ENCODE measurements at places on chromosomes 6 and 20.

DNA sequence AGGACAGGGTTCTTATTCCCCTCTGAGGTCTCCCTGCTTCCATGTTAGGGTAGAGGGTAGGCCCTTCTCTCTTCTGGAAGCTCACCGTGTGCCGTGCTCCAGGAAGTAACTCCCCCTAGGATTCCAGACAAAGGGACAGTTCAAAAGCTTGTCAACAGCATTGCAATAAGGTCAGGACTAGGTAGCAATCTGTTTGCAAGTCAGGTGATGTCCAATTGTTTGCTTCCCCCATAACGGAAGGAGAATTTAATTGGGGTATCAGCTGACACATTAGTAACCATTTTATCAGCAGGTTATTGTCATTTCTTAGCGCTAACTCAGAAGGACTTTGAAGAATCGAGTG, 41.9 kb downstream of the SYNJ2 start:
- no peak for DNase-seq

DNA sequence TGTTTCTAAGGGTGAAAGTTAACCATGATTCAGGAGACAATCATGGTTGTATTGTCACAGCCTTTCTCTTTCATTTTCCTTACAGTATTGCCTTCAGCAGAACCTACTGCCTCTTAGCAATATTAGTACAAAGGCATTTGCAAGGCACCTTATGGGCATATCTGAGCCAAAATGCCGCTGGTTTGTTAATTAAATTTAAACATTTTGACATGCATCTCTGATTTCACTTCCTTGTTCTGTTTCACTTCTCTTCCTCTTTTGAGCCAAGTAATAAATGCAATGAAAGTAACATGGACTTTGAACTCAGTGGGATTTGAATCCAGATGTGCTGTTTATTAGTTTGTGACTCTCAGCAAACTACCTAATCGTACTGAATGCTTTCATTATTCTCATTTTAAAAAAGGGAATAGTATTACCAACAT, 467.4 kb upstream of the CITED2 start:
- DNase-seq, result no peak

- DNase-seq, result no peak
Measured at GRCh38 chr6:40999569-40999968, 39.5 kb downstream of the UNC5CL start.

GRCh38 chr20:35253010-35253409, 24.9 kb downstream of the MMP24OS start:
- no peak for DNase-seq

DNA sequence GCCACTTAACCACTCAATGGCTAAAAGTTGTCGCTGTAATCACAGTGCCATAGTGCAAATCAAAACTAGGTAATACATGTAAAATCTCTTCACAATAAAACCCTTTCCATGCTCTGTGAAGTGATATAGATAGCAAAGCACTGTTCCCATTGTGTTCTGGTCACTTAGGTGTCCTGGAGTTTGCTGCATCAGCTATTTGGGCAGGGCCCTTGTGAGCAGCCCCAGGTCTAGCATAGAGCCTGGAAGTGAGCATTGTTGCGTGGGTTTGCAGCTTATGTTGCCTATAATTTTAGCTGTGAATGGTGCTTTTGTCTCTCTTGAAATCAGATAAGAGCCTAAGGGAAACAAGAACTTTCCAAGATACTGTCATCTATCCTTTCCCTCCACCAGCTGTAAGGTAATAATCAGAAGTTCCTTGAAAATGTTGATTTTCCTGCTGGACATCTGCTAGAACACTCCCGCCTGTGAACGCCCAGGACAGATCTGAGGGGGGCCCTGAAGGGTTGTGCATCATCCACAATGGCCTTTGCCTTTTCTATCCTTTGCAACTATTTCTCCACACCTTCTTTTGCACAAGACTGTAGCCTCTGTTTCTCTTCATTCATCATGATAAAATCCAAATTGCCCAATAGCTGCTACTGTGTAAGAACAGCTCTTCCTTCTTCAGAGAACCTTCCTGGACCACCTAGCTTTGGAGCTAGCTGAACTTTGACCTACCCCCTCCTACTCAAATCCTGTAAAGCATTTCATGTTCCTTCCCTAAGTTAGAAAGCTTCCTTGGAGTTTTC, 57.0 kb downstream of the TNFAIP3 start:
- no peak for DNase-seq

- no peak for DNase-seq
Measured at GRCh38 chr6:82337688-82338257, 25.8 kb upstream of the TPBG start.

DNA sequence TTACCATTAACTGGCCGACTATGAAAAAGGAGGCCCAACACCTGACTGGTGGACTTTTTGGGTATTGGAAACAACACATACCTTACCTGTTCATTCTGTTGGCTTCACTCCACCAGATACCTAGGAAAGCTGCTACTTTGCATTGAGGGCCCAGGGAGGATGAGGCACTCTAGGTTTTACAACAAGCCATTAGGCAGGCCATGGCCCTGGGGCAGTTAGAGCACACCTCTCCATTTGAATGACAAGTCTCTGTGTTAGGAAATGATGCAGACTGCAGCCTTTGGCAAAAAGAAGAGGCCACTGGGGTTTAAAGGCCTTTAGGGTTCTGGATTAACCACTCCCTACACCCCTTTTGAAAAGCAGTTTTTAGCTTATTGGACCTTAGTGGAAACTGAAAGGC, 144.3 kb downstream of the OR2B2 start:
- DNase-seq, result no peak

DNA sequence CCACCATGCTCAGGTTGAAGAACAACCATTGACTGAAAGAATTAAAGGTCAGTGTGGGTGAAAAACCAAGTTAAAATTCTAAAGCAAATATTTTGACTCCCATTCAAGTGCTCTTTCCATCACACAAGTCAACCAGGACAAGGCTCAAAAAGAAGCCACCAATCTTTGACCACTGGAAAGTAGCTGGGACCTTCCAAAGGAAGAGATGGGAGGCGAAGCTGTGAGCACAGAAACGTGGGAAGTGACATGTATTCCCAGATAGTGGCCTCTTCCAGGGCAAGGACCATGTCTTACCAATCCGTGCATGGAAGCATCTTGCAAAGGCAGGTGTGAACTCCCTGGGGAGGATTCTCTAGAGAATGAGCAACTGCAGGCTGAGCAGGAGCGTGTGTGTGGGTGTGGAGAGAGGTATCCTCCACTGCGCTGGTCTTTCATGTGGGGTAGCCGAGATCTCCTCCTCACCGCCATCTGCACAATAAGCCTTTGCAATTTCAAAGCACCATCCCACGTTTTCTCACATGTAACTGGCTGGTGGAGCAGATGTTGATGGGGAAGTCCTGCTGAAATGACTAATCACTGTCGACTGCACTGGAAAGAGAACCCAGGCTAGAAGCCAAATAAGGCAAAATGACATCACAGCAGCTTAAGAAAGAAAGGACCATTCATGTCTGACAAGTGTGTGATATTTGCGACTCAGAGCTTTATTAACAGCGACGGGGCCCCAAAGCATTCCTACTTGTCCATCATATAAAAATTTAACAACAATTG, 189.4 kb upstream of the RREB1 start:
- no peak for DNase-seq

DNA sequence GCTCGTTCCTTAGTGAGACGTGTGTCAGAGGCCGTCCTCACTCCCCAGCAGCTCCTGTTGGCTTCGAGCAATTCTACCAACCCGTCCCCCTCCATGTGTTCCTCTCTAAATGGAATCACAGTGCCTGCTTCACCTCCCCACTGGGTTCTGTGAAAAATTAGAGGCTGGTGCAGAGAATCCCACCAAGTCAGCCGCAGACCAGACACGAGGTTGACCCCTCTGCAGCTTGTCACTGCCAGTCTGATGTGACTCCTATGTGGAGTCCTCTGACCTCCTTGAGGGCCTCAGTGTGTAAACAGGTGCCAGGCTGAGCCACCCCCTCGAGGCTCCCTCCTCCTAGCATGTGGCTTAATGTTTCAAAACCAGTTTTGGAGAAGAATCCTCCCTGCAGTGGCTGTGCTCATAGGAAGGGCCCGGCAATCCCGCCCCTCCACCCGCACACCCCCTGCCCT, 12.6 kb upstream of the IRF4 start:
- DNase-seq, result no peak

DNA sequence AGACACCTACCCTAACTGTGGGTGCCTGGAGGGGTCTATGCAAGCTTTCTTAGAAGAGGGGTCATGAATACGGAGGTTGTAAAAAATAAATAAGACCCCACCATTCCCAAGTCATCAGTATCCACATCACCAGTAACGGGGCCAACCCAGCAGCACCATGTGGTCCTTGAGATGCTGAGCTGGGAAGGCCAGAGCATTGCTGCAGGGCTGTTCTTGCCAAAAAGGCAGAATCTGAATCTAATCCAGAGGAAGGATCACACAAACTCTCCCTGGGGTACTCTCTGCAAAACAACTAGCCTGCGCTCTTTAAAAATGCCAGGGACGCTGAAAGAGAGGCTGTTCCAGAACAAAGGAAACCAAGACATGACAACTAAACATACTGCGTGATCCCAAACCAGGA, 43.2 kb downstream of the SSR1 start:
- no peak for DNase-seq

DNA sequence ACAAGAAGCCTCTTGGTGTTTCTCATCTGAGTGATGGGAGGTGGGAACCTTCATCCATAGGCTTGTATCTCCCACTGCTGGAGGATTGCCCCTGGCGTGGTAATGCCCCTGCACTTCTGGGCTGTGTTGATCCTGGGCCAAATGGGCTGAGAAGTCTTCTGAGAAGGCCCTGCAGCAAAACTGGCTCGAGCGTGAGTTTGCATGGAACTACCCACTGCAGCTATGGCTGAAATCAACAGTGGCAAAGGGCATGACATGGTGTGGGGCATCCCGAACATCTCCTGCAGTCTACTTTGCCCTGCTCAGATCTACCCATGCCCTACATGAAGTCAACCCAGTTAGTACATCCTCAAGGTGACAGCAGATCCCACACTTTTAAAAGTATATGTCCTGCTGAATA, 130.6 kb downstream of the NRN1 start:
- DNase-seq, result no peak

DNA sequence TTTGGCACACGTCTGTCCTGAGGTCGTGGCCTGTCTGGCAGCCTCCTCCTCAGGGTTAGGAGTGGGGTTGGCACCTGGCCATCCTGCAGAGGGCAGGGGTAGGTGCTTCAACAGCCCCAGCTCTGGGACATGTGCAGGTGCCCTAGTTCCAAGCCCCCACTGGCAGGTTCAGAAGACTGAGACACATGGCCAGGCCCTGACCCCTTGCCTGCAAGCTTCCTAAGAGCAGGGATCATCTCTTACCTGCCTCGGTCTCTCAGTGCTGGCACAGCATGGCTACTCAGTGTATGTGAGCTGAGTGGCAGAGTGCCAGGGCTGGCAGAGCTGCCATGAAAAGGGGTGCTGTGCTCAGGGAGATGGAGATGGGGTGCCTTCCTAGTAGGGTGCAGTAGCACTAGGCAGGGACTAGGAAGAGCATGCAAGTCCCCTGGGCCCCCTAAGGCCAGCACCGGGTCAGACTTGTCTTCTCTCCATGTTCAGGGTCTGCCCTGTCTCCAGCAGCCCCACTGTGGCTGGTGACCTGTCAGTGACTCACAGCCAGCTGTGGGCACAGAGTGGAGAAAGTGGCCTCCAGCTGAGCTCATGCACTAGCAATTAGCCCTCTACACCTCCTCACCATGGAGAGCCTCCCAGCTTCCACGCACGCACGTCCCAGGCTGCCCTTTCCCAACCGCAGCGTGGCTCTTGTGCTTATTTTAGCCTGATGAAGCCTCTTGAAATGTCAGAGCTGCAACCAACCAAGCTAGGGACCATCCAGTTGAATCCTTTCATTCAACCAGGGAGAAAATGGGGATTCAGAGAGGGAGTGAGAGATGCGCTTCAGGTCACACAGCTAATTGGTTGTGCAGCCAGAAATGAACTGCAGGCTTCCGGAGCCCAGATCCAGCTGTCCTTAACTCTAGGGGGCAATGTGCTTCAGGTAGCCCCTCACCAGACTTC, 116.6 kb downstream of the MRPL14 start:
- no peak for DNase-seq

DNA sequence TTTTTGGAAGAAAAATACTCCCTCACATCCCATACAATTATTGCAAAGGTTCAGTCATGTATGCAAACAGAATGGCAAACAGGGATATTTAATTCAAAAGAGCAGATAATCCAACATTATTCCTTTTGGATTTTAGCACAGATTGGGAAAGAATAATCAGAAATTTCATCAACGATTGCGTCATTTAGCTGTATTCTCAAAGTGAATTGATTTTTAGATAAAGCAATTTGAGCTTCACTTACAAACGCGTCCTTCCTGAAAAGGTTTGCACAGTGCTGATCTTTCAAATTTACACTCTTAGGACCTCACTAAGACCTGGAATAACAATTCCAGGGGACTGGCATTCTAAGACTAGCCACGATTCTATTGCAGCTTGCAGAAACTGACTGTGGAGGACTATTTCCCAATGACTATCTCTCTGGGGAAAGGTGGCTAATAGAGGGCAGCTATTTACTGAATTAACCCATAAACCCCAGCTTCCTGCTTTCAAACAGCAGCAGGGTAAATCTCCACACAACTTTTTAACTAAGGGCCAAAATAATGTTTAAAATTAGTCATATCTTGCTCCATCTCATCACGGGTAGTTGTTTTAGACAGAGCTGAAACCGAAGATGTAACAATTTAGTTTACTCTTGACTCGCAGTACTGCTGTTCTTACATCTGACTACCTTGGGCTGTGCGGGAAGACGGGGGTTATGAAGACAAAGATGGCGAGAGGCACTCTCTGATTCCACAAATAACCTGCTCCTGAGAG, 131.2 kb upstream of the FAM184A start:
- DNase-seq, result no peak

GRCh38 chr6:22883061-22883717, 313.8 kb downstream of the HDGFL1 start:
- DNase-seq, result no peak

DNA sequence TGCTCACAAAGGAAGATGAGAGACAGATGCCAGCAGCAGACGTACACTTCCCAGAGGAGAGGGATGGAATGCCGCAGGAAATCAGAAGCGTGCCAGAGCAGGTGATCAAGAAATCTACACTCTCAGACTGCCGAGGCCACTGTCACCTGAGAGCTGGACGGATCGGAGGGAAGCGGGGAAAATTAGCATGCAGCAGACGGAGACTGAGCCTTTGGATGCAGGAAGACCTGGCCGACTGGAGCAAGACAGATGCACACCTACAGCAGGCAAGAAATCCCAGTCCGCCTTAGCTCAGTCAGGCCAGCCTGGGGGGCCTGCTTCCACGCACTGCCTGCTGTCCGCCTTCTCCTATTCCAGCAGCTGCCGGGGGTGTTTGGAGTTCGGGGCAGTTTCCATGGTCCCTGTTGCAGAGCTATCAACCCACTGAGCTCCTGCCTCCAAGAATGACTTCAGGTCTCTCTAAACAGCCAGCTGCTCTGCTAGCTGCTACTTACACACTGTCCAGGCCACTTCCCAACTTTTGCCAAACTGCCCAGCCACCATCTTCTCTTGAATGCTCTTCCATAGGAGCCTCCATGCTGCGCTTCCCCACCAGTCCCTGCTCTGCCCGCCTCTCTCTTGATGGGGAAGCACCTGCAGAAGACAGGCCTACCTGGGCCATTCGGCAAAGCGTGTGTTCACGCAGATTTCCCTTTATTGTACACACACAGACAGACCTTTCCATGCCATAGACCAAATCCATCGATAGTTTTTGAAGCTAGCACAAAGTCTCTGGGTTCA, 368.5 kb downstream of the ZFAND3 start:
- DNase-seq, result no peak

Measured in activated CD8-positive, alpha-beta memory T cell treated with anti-CD3 and anti-CD28 coated beads for 1 hour (primary cell).